Large intestine (tissue), 12 donors: ENCODE measurements at places on chromosomes 3 and 15. TPM values are rescaled to one million over a fixed set of nuclear protein-coding genes. Genes with fewer than 3 reads are reported as not detected.

GRCh38 chr3:73827204-73827603 lies 202.5 kb upstream of the PDZRN3 start:
- no peaks in the 10 kb centered on the region for H3K27me3 ChIP-seq
- H3K36me3 ChIP-seq, result no peaks in the 10 kb centered on the region
- DNase-seq, result no peak
- H3K4me3 ChIP-seq, result no peak overlapping the region
- peak overlapping the region; percentile 90 for H3K27ac ChIP-seq
- H3K4me1 ChIP-seq, result peaks cover 21% of the 10 kb centered on the region

DNA sequence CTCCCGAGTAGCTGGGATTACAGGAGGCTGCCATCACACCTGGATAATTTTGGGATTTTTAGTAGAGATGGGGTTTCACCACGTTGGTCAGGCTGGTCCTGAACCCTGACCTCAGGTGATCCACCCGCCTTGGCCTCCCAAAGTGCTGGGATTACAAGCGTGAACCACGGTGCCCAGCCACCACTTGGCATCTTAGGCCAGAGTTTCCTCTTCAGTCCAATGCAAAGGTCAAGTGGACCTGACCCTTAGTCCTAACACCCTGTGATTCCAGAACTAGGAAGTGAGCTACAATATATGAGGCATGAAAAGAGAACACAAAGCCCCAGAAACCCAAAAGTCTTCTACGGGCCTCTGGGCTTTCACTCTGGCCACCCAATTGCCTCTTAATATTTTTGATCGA lies 5.3 kb downstream of the MYLK start:
- H3K27ac ChIP-seq, result no peak overlapping the region
- no peaks in the 10 kb centered on the region for H3K36me3 ChIP-seq
- peaks cover 2% of the 10 kb centered on the region for H3K4me1 ChIP-seq
- H3K27me3 ChIP-seq, result peaks cover 27% of the 10 kb centered on the region
- no peak for DNase-seq
- no peak overlapping the region for H3K4me3 ChIP-seq

DNA sequence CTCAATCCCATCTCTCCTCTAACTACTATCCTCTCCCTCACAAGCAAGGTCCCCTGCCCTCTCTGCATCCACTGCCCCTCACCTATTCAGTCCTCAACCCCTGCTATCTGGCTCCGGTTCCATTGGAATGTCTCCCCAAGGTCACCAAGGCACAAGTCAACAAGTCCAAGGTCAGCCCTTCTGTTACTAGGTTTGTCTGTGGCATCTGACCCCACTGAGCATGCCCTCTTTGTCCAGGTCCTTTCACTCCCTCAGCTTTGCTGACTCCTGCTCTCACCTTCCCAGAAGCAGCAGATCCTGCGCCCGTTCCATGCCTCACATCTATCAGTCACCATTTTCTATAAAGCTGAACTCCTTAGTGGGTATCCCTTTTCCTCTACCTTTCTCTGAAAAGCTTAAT lies 8.3 kb upstream of the SEMA7A start:
- DNase-seq, result no peak
- H3K36me3 ChIP-seq, result peaks cover 24% of the 10 kb centered on the region
- H3K27ac ChIP-seq, result no peak overlapping the region
- peaks cover 7% of the 10 kb centered on the region for H3K4me1 ChIP-seq
- no peak overlapping the region for H3K4me3 ChIP-seq

- H3K27me3 ChIP-seq, result no peaks in the 10 kb centered on the region
- no peaks in the 10 kb centered on the region for H3K36me3 ChIP-seq
- peaks cover 31% of the 10 kb centered on the region for H3K4me1 ChIP-seq
- no peak overlapping the region for H3K27ac ChIP-seq
Observed at GRCh38 chr3:128784232-128784631, 58.2 kb downstream of the RAB7A start.

- H3K27ac ChIP-seq, result no peak overlapping the region
- no peaks in the 10 kb centered on the region for H3K4me1 ChIP-seq
- no peaks in the 10 kb centered on the region for H3K27me3 ChIP-seq
- no peak for DNase-seq
- H3K36me3 ChIP-seq, result no peaks in the 10 kb centered on the region
Observed at GRCh38 chr15:33500432-33501195, 189.8 kb downstream of the RYR3 start.

GRCh38 chr3:17634201-17634600 lies 108.2 kb downstream of the TBC1D5 start:
- H3K27me3 ChIP-seq, result no peaks in the 10 kb centered on the region
- no peak for DNase-seq
- H3K27ac ChIP-seq, result no peak overlapping the region
- H3K4me3 ChIP-seq, result no peak overlapping the region

Gene RASGRP1
- polyA plus RNA-seq, result 2.9 TPM

Gene SRGAP3
- 6.5 TPM for polyA plus RNA-seq

Gene CHSY1
- 14.9 TPM for polyA plus RNA-seq

Gene CYP11A1
- polyA plus RNA-seq, result 0.55 TPM

Gene TTC23
- polyA plus RNA-seq, result 16.3 TPM
